ENCODE measurements at places on chromosomes 11 and 22. TPM values are rescaled to one million over a fixed set of nuclear protein-coding genes. Genes with fewer than 3 reads are reported as not detected.

GRCh38 chr11:32569313-32569881, 14.2 kb upstream of the EIF3M start:
- no peak overlapping the region for H3K27ac ChIP-seq
- no peaks in the 10 kb centered on the region for H3K4me1 ChIP-seq
- no peaks in the 10 kb centered on the region for H3K27me3 ChIP-seq

DNA sequence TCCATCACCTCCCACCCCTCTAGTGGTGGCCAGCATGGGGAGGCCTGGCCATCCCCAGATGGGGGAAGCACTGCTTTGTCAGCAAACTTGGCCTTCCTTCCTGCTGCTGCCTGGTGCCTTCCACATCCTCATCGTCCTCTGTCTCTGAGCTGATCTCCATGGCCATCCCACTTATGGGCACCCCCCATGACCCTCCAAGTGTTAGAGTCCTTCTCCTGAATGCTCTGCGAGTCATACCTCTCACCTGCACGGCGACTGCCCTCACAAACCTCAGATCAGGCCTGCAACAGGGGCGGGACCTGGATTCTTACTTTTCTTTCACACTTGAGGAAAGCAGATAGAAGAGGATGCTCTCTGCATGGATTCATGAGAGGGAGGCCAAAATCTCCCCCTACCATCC, 24.0 kb downstream of the POU2AF1 start:
- H3K4me3 ChIP-seq, result no peak overlapping the region
- DNase-seq, result no peak
- H3K27me3 ChIP-seq, result no peaks in the 10 kb centered on the region
- no peaks in the 10 kb centered on the region for H3K36me3 ChIP-seq
- H3K27ac ChIP-seq, result no peak overlapping the region

MS4A3 gene
- not detected for total RNA-seq

TMEM151A gene
- not detected for total RNA-seq

TMEM123 gene
- total RNA-seq, result 137 TPM

GRCh38 chr11:65786008-65786785, 666 bp upstream of the OVOL1 start:
- peak overlapping the region; percentile 36 for H3K27ac ChIP-seq
- peak overlapping the region; percentile 59 for H3K4me3 ChIP-seq
- peaks cover 42% of the 10 kb centered on the region for H3K4me1 ChIP-seq
- peaks cover 38% of the 10 kb centered on the region for H3K27me3 ChIP-seq

GSTT2 gene
- 7.0 TPM for total RNA-seq

GRCh38 chr11:69011624-69012091, 1.4 kb downstream of the MRGPRF start:
- H3K27me3 ChIP-seq, result peaks cover 47% of the 10 kb centered on the region
- H3K27ac ChIP-seq, result peak overlapping the region; percentile 94
- H3K4me1 ChIP-seq, result peaks cover 40% of the 10 kb centered on the region
- DNase-seq, result no peak

- peaks cover 16% of the 10 kb centered on the region for H3K4me1 ChIP-seq
- DNase-seq, result no peak
- H3K27ac ChIP-seq, result peak overlapping the region; percentile 86
- no peaks in the 10 kb centered on the region for H3K36me3 ChIP-seq
Observed at GRCh38 chr22:38655519-38656255, 505 bp downstream of the FAM227A start.

ABTB2 gene
- 41.9 TPM for total RNA-seq

- no peaks in the 10 kb centered on the region for H3K36me3 ChIP-seq
- no peak within 1 kb of the TSS for H3K27ac ChIP-seq
- H3K27me3 ChIP-seq, result no peaks in the 10 kb centered on the region
- no peaks in the 10 kb centered on the region for H3K4me1 ChIP-seq
Observed at GRCh38 chr22:22558972-22559603, at the start of gene PRAME. PRAME (minus strand) TSS chr22:22559265; CDS start chr22:22556832, 2,433 bp downstream.

- H3K4me1 ChIP-seq, result peaks cover 13% of the 10 kb centered on the region
- no peaks in the 10 kb centered on the region for H3K27me3 ChIP-seq
- no peak overlapping the region for H3K4me3 ChIP-seq
- no peak overlapping the region for H3K27ac ChIP-seq
- no peak for DNase-seq
Observed at GRCh38 chr11:20013346-20014066, 146.8 kb downstream of the DBX1 start.

MB gene
- not detected for total RNA-seq

GRCh38 chr11:64080390-64080789, 44.7 kb downstream of the FLRT1 start:
- H3K4me1 ChIP-seq, result no peaks in the 10 kb centered on the region
- H3K27ac ChIP-seq, result no peak overlapping the region
- no peaks in the 10 kb centered on the region for H3K27me3 ChIP-seq
- no peak overlapping the region for H3K4me3 ChIP-seq

CDC42EP1 gene
- 27.3 TPM for total RNA-seq

- H3K27ac ChIP-seq, result peak overlapping the region; percentile 82
- no peaks in the 10 kb centered on the region for H3K36me3 ChIP-seq
- H3K4me1 ChIP-seq, result peaks cover 21% of the 10 kb centered on the region
- H3K4me3 ChIP-seq, result no peak overlapping the region
Observed at GRCh38 chr11:46674463-46675287, 25.7 kb downstream of the ARHGAP1 start.

DNA sequence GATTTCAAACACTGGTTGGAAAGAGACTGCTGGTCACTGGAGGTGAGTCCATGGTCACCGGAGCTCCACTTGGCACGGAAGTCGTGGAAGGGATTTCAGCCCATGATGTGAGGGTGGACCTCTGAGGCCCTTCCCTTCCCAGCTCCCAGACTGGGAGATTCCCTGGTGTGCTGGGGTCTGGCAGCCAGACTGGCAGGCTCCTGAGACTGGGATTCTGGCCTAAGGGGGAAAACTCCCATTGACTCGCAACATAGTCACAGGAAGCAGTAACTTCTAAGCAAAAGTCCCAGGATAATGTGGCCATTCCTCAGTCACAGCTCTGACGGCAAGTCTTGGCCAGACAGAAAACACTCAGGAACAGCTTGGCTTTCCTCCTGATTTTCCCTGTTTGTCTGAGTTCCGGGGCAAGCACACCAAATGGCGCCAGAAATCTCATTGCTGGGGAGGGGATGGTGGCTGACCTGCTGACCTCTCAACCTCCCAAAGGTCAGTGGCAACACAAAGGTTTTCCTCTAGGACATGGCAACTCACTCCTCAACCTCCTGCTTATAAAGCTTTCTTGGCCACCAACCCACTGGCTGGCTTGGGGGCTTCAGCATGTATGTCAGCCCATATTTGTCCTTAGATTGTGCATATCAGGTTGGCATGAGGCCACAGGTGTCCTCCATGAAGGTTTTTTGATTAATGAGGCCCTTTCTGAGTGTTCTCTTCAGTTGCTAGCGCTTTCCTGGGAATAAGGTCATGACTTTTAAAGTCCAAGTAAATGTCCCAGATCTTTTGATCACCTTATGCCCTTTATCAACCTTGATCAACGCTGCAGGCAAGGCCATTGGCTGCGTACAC, 99.5 kb downstream of the CCDC81 start:
- H3K36me3 ChIP-seq, result no peaks in the 10 kb centered on the region
- H3K4me3 ChIP-seq, result no peak overlapping the region
- DNase-seq, result no peak
- H3K4me1 ChIP-seq, result peaks cover 11% of the 10 kb centered on the region
- no peak overlapping the region for H3K27ac ChIP-seq
- no peaks in the 10 kb centered on the region for H3K27me3 ChIP-seq

DNA sequence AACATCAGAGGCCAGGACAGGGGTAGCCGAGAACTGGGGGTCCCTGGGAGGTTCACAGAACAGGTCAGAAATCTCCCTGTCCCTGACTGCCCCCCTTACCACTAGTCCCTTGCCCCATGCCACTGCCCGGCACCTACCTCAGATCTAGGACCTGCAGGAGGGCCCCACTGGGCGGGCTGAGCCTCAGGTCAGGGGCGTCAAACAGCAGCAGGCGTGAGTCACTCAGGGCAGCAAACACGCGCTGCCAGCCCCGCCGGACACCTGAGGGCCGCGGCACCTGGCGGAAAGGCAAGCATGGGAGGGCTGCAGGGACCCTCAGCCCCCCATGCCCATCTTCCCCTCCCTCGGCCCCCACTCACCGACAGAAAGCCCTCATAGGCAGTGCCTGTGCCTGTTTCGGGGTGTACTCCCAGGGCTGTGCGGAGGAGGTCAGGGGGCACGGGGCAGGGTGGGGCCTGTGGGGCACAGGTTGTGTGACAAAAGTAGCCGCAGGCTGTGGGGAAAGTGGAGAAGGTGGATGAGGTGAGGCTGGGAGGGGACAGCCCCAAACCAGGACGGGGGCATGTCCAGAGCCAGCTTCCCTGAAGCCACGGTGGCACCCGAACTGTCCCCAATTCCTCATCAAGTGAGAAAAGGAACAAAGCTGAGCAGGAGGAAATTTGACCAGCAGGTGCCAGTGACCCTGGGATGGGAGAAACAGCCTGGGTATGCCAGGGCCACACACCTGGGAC, 11.8 kb downstream of the CDC42BPG start:
- no peak overlapping the region for H3K27ac ChIP-seq
- DNase-seq, result no peak
- H3K4me1 ChIP-seq, result no peaks in the 10 kb centered on the region
- no peaks in the 10 kb centered on the region for H3K36me3 ChIP-seq
- H3K4me3 ChIP-seq, result no peak overlapping the region
- no peaks in the 10 kb centered on the region for H3K27me3 ChIP-seq

DNA sequence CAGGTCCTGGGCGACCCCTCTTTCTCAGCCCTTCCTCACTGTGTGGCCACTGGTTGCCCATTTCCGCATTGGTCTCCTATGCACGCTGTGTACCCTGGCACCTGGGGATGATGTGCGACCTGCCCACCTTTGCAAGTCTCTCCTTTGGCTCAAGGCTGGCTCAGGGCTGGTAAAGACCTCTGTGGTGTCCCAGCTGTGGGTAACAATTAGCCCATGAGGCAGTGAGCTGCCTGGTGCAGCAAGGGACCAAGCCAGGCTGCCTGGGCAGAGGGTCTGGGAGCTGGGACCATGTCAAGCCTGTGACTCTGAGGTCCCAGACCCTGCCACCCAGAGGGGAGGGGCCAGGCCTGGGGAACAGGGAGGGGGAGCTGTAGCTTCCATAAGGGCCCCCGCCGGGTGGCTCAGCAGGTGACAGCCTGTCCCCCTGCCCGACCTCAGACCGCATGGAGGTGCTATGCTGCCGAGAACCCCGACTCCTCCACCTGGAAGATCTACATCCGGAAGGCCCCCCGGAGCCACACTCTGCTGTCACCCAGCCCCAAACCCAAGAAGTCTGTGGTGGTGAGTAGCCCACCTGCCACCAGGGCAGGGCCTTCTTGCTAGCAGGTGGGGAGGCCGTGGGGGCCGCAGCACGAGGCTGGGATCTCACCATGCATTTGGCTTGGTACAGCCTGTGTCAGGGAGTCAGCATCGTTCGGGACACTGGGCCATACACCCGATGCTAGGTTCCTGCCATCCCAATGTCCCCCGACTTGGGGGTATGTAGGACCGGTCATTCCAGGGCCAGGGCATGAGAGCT, 112.5 kb downstream of the KCNQ1OT1 start:
- H3K27me3 ChIP-seq, result no peaks in the 10 kb centered on the region
- H3K4me3 ChIP-seq, result no peak overlapping the region
- no peaks in the 10 kb centered on the region for H3K4me1 ChIP-seq
- DNase-seq, result peak; percentile 5

- H3K27ac ChIP-seq, result no peak overlapping the region
- no peak overlapping the region for H3K4me3 ChIP-seq
- no peaks in the 10 kb centered on the region for H3K36me3 ChIP-seq
- DNase-seq, result no peak
Observed at GRCh38 chr11:4863876-4864275, 14.9 kb upstream of the OR51S1 start.

GDPD4 gene
- total RNA-seq, result not detected

UBQLN3 gene
- total RNA-seq, result not detected

APOA5 gene
- total RNA-seq, result not detected

- H3K4me3 ChIP-seq, result no peak overlapping the region
- peaks cover 14% of the 10 kb centered on the region for H3K27me3 ChIP-seq
- H3K36me3 ChIP-seq, result no peaks in the 10 kb centered on the region
Observed at GRCh38 chr22:23557467-23557866, 22.6 kb downstream of the IGLL1 start.

OR6A2 gene
- not detected for total RNA-seq

- no peak overlapping the region for H3K4me3 ChIP-seq
- peaks cover 48% of the 10 kb centered on the region for H3K4me1 ChIP-seq
- no peaks in the 10 kb centered on the region for H3K36me3 ChIP-seq
- DNase-seq, result no peak
Observed at GRCh38 chr11:10895285-10895684, 37.4 kb upstream of the ZBED5 start.

DNA sequence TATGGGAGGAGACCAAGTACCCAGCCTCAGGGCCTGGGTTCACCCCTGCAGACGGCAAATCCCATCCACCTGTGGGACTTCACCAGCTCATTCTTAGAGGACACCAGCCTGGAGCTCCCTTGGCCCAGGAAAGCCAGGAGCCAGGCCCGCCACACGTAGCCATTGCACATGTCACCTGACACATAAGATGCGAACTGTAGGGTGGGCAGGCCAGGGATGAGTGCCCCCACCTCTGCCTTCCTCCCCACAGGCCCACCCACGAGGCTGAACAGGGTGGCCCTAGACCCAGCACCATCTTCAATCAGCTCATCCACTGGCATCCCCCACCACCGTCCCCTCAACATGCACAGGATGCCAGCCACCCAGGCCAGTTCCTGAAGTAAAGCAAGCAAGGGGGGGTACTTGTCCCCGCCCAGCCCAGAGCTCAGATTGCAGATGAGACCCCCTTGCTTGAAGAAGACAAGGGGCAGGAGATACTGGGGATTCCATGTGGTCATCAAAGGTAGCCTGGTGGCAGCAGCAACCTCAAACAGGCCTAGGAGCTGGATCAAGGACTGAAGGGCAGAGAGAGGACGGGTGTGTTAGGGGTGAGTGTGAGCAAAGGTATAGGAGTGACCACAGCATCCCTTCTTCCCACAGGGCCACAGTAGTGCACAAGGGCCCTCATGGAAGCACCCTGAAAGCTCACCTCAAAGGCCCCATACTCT, 45.6 kb downstream of the IGLL5 start:
- H3K27me3 ChIP-seq, result no peaks in the 10 kb centered on the region
- H3K4me1 ChIP-seq, result no peaks in the 10 kb centered on the region
- H3K36me3 ChIP-seq, result no peaks in the 10 kb centered on the region
- no peak overlapping the region for H3K4me3 ChIP-seq
- DNase-seq, result no peak
- H3K27ac ChIP-seq, result peak overlapping the region; percentile 48
